ENCODE measurements at places on chromosomes 12 and 14.

GRCh38 chr14:104531421-104532190 is 48.0 kb upstream of the C14orf180 start:
- no peak for DNase-seq

DNA sequence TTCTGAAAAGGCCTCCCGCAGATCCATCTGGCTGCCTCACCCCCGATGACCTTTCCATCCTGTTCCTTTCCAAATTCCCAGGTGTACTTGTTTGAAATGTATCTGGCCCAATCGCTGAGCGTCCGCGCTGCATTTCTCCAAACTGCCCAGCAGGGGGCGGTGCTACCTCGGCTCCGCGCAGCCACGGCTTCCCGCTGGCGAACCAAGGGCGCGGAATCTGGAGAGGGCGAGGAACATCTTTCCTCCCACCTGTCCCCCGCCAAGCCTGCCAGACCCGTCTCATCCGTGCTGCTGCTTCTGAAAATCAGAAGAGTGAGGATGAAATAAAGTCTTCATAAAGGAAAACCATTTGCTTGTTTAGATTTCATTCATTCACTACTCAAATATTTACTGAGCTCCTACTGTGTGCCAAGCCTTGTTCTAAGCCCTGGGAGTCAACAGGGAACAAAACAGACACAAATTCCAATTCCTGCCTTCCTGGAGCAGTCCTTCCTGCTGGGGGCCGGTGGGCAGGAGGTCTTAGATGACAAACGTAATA is 16.8 kb upstream of the MYL2 start:
- peak; percentile 81 for DNase-seq

GRCh38 chr12:103634732-103635131 is 47.7 kb downstream of the STAB2 start:
- no peak for DNase-seq

GRCh38 chr12:78792052-78792698 is 72.4 kb upstream of the SYT1 start:
- no peak for DNase-seq

DNA sequence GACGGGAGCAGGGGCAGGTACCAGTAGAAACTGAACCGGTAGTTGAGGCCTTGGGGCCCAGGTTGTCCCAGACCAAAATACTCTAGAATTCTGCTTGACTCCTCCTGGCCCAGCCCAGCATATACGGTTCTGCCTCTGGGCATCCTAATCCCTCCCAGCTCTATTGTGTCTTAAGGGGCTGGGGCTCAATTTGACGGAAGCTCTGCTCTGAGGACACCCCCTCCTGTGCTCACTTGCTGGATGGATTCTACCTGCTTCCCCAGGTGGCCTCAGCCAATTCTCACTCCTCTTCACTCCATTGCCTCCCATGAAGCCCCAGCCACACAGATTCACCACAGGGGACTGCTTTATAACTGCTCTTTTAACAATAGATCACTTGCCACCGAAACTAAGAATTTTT is 219.5 kb upstream of the FKBP4 start:
- no peak for DNase-seq

- DNase-seq, result no peak
Measured at GRCh38 chr12:71162832-71163763, 5.3 kb upstream of the TSPAN8 start.

- DNase-seq, result no peak
Measured at GRCh38 chr14:28088125-28088524, 678.5 kb upstream of the FOXG1 start.

DNA sequence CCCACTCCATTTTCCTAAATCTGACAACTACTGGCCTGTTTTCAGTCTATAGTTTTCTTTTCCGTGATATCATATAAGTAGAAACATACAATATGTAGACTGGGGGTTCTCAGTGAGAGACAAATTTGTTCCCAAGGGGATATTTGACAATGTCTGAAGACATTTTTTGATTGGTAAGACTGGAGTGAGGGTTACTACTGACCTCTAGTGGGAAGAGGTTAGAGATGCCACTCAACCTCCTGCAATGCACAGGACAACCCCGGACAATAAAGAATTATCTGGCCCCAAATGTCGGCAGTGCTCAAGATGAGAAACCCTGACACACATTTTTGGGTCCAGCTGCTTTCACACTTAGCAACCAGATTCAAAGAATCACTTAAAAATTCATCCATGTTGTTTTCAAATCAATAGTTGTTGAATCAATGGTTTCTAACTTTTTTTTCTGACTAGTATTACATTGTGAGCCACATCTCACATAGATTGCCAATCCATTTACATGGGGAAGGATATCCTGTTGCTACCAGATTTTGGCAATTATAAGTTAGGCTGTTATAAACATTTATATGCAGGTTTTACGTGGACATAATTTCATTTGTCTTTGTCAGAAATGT is 307.1 kb downstream of the RPL10L start:
- DNase-seq, result peak; percentile 4

GRCh38 chr12:122859303-122860039 is 24.2 kb downstream of the HIP1R start:
- DNase-seq, result no peak

DNA sequence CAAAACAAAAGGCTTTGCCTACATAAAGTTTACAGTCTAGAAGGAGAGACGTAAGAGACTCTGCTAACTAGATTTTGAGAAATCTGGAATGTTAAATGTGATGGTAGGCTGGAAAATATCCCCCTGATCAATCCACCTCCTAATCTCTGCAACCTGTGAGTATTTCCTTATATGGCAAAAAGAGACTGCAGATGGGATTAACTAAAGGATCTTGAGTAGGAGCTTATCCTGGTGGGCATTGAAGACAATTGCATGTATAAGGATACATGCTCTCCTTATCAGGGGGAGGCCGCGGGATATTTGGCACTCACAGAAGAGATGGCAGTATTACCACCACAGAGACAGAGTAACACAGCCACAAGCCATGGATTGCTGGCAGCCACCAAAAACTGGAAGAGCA is 95.2 kb downstream of the EGLN3 start:
- no peak for DNase-seq

GRCh38 chr12:41512497-41512896 is 324.4 kb downstream of the PDZRN4 start:
- no peak for DNase-seq

GRCh38 chr14:105203701-105204100 is 22.6 kb upstream of the NUDT14 start:
- no peak for DNase-seq

DNA sequence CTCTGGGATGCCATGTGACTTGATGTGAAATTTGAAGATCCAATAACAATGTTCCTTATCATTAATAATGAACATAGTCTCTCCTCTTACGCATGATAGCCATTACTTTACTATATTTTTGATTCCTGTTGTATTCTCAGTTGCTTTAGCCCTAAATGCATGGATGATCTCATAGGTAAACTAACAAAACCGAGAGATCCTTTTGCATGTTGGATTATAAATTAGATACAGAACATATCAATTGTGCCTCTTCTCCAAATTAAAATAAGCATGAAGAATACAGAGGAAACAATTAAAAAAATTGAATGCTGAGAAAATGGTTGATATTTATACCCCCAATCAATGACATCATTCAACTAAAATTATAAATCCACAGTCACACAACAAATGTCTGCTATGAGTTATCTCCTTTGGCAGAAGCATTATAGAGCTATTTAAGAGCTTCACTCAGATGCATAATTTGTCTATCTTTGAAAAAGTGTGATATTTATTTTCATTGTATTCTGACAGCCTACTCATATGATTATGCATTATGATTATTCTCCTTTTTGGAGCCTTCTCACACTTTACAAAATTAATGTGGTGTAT is 386.4 kb upstream of the STXBP6 start:
- no peak for DNase-seq

GRCh38 chr12:60101715-60102114 is 505.9 kb downstream of the SLC16A7 start:
- DNase-seq, result no peak

- no peak for DNase-seq
Measured at GRCh38 chr14:42911642-42912041, 1305.0 kb downstream of the LRFN5 start.

GRCh38 chr14:73025544-73025943 is 1.4 kb downstream of the ZFYVE1 start:
- DNase-seq, result no peak

- no peak for DNase-seq
Measured at GRCh38 chr12:108905725-108906124, 25.8 kb downstream of the DAO start.

- no peak for DNase-seq
Measured at GRCh38 chr12:64255249-64255648, 33.2 kb upstream of the KICS2 start.

GRCh38 chr14:100096656-100097055 is 31.4 kb downstream of the EVL start:
- DNase-seq, result no peak

GRCh38 chr12:47111392-47111778 is 31.6 kb upstream of the AMIGO2 start:
- no peak for DNase-seq

GRCh38 chr12:84585776-84586395 is 326.7 kb downstream of the SLC6A15 start:
- DNase-seq, result no peak

DNA sequence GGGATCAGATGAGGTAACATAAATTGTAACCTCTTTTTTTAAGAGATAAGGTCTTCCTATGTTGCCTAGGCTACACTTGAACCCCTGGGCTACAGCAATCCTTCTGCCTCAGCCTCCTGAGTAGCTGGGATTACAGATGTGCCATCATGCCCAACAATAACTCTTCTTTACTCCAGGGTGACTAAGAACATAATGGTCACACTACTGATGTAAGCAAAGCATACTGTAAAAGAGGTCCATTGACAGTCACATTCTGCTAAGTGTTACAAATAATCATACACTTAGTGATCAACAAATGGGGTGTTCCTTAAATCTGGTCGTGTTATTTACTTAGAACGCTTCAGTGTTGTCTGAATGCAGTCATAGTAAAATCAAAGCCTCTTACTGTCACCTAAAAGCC is 68.9 kb downstream of the EPS8 start:
- no peak for DNase-seq

GRCh38 chr14:89507521-89507920 is 90.5 kb upstream of the FOXN3 start:
- peak; percentile 26 for DNase-seq

- DNase-seq, result no peak
Measured at GRCh38 chr12:92261071-92261470, 115.4 kb upstream of the BTG1 start.

DNA sequence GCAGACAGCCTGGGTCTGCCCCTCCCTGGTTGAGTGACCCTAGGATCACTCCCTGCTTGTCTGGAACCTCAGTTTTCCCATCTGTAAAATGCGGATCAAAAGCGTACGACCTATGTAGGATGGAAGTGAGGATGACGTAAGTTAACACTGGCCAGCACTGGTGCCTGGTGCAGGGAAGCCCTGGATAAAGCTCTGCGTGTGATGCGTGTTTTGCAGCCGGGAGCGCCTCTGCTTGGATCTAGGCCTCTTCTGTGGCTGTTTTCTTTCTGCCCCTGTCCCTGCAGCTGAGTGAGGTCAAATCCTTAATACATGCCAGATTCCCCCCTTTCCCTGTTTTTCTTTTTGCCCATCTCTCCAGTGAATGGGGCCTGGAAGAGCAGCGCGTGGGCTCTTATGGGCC is 201.5 kb downstream of the RBM19 start:
- DNase-seq, result no peak

- no peak for DNase-seq
Measured at GRCh38 chr12:109549613-109550270, 23.6 kb downstream of the MMAB start.

- peak; percentile 80 for DNase-seq
Measured at GRCh38 chr12:120971299-120972180, 6.8 kb upstream of the HNF1A start.

DNA sequence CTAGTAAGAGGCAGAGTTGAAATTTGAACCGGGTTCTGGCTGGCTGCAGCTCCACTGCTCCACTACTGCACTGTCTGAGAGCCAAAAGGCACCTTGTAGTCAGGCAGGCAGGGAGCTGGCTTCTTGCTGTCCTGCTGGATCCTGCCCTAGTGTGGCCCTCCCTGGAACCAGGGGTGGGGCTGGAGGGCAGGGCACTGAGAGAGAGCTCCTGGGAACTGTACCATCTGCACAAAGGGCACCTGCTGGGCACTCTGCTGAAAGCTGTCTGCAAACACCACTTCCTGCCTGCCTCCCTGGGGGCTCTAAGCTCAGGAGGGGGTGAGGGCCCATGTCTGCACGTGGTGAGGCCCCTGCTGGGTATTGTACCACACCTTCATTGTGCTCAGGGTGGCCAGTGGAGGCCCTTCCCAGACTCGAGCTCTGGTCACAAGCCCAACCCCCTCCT is 19.0 kb upstream of the TCL1B start:
- no peak for DNase-seq

DNA sequence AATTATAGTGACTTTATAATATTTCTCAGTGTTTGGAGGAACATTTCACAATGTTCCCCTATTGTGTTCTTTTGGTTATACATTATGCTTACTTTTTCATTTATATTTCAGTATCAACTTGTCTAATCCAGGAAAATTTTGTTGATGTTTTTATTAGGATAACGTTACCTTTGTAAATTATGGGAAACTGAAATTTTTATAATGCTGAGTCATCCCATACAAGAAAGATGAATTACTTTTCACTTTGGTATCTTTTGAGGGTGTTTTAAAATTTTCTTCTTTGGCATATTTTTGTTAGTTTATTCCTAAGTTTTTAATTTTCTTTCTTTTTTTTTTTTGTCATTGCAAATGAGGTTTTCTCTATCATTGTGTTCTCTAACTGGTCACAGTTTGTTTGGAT is 542.7 kb downstream of the SLC16A7 start:
- no peak for DNase-seq

- no peak for DNase-seq
Measured at GRCh38 chr14:105495101-105495989, 4.3 kb downstream of the TEDC1 start.

All from GM13977 (cell line).